ENCODE measurements at places on chromosomes 4 and X.

DNA sequence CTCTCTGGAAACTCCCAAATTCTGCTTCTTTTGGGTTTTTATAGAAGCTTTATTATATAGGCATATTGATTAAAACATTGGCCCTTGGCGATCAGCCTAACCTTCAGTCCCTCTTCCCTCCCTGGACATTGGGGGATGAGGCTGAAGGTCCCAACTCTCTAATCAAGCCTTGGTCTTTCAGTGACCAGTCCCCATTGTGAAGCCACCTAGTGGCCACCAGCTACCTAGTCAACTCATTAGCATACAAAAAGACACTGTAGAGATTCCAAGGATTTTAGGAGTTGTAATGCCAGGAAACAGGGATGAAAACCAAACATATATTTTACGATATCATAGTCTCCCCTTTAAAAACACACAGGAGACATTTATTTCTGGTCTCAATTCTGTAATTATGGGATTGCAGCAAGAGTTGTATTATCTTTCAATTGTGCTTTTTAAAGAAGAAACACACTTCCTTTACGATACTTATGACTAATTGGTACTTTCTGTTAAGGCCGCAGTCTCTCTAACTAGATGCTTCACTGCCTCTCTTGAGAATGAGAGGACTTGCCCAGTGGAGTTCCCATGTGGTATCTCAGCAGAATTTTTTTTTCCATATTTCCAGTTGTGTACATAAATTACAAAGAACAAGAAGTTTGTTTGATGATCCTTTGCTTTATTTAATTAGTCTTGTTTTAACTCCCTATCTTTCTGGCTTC lies 58.2 kb downstream of the WDR17 start:
- DNase-seq: no peak

- no peak for DNase-seq
Observed at GRCh38 chrX:150355913-150356312, 7.2 kb upstream of the MAMLD1 start.

GRCh38 chrX:7170898-7171297 lies 22.9 kb upstream of the PUDP start:
- DNase-seq: peak; percentile 15

- no peak for DNase-seq
Observed at GRCh38 chr4:138267835-138268234, 25.7 kb upstream of the SLC7A11 start.

DNA sequence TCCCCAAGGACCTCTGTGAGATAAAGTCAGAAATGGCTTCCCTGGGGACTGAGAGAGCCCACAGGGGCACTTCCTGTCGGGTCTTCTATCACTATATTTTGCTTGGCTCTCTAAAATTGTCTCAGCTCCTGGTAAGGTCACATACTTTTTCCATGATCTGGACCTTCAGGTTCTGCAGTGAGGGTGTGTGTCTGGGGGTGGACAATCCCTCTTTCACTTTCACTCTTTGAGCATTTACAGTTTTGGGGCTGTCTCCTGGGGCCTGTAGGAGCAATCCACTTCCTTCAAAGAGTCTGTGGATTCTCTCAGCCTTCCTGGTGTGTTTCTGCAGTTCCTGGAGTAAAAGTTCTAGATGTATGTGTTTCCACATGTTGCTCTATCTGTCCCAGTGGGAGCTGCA lies 335.7 kb downstream of the FSTL5 start:
- no peak for DNase-seq

GRCh38 chrX:11386001-11386523 lies 92.8 kb downstream of the AMELX start:
- no peak for DNase-seq

DNA sequence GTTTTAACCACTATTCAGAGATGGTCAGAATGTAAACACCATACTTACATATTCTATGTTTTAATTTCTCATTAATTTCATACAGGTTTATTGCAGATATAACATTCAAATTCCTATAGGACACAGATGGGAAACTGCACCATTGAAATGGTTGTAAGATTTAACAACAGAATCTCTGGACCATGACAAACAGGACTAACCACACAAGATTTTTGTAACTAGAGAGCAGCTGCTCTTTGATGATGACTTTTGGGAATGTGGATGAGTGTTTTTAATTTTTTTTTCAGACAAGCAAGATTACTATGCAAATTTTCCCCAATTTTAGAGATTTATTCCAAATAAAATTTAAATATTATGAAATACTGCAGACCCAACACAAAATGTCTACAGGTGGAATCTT lies 610.2 kb downstream of the PCDH18 start:
- DNase-seq: no peak

GRCh38 chr4:125266901-125267604 lies 47.7 kb upstream of the FAT4 start:
- DNase-seq: no peak

DNA sequence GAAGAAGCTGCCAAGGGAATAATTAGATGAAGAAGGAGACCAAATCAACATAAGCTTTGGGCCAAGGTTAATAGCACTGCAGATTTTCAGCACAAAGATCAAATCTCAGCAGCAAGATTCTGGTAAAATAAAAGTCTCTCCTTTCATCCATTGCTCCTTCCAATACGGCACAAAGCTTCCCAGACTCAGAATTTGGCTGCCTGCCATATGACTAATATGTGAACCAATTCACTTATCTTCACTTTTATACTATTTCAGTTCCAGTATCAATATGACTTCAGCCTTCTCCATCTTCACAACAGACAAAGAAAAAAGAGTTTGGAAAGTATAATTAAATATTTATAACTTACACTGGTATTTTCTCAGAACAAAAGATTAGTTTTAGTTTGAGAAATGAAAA lies 978.3 kb upstream of the GRID2 start:
- no peak for DNase-seq

DNA sequence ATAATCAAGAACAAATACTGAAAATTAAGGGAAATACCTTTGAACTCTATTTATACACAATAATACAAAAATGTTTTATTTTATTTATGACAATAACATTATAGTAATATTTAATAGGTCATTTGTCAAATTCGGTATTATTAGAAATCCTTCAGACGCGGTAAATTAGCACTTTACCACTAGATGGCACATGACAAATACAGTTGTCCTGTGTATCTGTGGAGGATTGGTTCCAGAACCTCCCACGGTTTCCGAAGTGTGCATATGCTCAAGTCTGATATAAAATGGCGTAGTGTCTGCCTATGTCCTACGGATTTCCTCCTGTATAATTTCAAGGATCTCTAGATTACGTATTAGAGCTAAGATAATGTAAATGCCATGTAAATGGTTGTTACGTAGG lies 8.1 kb upstream of the LINC00632 start:
- DNase-seq: no peak

GRCh38 chrX:38804682-38805431 lies 3.6 kb downstream of the MID1IP1 start:
- no peak for DNase-seq

DNA sequence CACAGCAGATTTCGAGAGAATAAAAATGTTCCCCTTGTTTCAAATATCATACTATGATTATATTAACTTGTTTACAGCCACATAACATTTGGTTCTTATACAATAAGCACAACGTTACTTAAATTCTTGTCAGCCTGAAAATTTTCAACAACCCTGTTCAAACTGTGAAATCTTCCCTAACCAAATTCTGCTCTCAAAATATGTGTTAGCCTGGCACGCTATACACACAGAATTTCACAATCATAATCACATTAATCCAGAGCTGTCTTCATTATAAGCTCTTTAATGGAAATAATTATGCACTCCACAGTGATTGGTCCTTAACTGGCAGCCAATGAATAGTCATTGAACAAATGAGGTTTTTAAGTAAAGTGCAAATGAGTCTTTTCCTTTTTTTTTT lies 7.3 kb upstream of the PRSS12 start:
- no peak for DNase-seq

GRCh38 chr4:139795527-139796314 lies 130.1 kb downstream of the MGST2 start:
- no peak for DNase-seq

DNA sequence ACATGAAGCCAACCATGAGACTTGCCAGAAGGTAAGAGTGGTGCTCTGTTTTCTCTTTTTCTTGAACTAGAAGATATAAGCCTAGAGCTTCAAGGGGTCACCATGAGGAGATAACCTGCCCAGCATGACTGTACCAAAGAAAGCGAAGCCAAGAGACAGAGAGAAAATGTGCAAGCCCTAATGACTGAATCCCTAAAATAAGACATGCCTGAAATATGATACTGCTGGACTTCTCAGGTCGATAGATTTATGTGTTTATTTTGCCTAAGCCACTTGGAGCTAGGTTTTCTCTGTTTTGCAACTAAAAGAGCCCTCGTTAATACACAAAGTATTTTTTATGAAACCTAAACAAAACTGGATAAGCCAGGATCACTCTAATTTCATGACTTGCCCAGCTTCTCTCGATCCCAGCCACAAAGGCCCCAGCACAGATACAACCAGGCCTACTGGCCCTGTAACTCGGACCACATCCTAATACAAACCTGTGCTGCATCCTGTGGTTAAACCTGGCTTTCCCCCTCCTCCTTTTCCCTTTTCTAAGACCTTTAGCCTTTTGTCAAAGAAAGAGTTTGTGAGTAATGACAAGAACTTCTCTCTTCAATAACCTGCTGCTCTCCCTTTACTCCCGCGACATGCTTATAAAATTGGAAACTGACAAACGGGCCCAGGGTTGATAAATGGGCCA lies 185.8 kb downstream of the APBB2 start:
- DNase-seq: no peak

DNA sequence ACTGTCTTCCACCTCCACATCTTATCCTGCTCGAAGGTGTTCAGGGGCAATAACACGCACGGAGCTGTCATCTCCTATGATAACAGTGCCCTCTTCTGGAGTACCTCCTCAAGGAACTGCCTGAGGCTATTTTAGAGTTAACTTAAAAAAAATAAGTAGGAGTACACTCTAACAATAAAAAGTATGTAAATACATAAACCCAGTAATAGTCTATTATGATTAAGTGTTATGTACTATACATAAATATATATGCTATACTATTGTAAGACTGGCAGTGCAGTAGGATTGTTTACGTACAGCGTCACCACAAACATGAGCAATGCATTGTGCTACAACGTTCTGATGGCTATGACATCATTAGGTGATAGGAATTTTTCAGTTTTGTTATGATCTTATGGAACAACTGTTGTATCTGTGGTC lies 34.5 kb upstream of the TLR2 start:
- DNase-seq: no peak

- DNase-seq: no peak
Observed at GRCh38 chr4:164413743-164414142, 340.2 kb upstream of the SMIM31 start.

DNA sequence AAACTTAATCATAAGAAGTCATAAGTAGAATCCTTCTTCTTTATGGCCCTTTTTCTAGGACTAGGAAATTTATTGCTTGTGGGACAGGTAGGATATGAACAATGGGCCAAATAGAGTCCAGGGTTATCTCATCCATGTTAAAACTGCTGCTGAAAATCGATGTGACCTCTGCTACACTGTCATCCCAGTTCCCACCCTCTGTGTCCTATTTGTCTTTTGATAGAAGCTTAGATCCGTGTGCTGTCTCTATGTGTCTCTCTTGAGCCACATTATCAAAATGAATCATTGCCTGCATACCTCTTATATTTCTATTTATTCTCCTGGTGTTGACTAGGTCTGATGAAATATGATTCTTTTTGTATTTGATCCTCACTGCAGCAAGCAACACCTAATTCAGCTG lies 661.4 kb downstream of the DACH2 start:
- DNase-seq: no peak

GRCh38 chrX:2767631-2768455 lies 16.0 kb downstream of the XG start:
- DNase-seq: no peak

DNA sequence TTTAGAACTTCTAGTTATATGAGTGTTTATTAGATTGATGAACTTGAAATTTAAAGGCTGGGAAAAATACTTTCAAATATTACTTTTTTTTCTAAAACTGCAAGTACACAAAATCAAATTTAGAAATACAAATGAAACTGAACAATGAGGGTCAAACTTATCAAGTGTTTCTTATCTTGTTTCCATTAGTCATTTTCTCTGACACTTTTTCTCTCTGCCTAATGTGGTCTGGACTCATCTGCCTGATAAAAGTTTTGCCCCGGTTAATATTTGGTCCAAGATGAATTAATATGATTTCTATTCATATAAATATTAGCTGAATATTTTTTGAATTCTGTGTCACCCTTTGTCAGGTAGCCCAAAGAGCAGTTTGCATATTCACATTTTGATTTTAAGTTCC lies 8.7 kb upstream of the HPGDS start:
- no peak for DNase-seq

GRCh38 chr4:117010671-117011070 lies 74.7 kb downstream of the TRAM1L1 start:
- DNase-seq: no peak

- no peak for DNase-seq
Observed at GRCh38 chrX:8052909-8053308, 118.2 kb downstream of the VCX2 start.

DNA sequence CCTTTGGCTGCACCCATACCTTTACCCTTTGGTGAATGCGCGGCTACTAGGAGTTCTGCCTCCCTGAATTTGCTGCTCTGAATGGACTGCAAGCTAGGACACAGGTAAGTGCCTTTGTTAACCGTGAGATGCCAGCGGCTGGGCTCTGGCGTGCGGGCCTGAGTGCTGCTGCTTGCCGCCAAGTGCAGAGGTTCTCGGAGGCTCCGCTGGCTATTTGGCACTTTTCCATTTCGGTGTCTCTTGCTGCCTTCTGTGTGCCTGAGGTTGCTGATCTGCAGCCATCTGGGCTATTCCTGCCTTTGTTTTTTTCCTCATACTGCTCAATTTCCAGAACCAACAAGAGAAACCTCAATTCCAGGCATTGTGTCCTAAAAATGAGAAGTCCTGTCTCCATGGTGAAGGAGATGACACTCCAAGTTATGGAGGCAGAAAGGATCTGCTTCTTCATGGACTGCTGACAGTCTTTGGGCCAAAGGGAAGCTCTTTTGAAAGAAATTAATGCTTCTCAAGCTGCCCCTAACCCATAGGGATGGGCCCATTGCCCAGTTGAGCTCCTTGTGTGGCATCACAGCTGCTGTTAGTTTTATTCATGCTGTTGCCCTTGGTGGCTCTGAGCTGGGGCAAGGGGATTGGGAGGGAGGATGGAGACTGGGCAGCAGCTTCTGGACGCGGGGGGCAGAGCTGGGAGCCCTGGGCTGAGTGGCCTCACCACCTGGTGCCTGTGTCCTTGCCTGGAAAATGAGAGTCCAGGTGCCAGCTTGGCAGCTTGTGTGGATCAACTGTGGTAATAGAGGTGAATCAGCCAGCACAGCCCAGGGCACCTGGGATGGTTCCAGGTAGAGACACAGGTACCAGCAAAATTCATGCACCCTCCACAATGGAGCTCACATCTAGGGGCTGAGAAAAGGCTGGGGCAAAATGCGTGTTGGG lies 3.8 kb upstream of the TBC1D14 start:
- no peak for DNase-seq

DNA sequence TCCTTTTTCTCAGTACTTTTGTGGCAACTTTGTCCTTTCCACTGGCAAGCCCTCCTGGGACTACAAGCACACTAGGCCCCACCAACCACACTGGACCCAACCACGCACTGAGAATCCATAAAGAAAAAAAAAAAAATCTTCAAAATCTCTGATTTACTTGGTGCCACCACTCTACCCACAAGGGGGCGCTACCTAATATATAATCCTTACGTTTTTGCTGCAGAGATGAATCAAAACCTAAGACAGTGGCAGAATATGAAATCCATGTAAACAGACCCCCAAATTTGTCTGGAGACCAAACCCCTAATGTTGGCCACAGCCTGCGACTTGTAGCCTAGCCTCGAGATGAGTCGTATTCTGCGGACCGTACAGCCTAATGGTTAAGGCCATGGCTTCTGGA lies 63.5 kb upstream of the ARHGAP36 start:
- no peak for DNase-seq
